ENCODE measurements at places on chromosomes 1 and 21.

- DNase-seq = no peak
These were observed 505 bp downstream of the ENTREP3 start for GRCh38 chr1:155254714-155255242.

DNA sequence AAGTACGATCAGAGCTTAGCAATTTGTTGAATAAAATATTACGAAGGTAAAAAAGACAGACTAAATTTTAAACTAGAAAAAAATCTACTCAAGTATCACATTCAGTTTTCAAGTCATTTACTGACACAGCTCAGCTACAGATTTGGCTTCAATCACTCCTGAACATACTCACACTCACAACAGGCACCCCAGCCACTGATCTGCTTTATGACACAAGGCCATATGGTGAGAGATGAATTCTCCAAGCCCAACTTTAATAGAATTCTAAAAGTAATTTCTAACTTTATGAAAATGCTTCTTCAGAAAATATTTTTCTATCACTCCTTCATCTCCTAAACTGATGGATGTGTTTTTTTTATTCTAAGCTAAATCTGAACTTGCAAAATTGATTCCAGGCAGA, 337.1 kb downstream of the HHIPL2 start:
- DNase-seq = no peak

- DNase-seq = no peak
These were observed 865 bp downstream of the ADPRS start for GRCh38 chr1:36089393-36090121.

DNA sequence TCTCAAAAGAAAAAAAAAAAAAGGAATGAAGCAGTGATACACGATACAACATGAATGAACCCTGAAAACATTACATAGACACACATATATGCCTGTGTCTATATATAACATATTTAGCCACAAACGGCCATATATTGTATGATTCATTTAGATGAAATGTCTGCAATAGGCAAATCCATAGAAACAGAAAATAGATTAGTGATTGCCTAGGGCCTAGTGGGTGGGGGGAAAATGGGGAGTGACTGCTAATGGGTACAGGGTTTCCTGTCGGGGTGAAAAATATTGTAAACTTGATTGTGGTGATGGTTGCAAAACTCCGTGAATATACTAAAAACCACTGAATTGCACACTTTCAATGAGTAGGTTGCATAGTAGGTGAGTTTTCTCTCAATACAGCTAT, 6.0 kb upstream of the H6PD start:
- DNase-seq = no peak

GRCh38 chr1:195617106-195617505, 991.1 kb downstream of the KCNT2 start:
- DNase-seq = no peak

DNA sequence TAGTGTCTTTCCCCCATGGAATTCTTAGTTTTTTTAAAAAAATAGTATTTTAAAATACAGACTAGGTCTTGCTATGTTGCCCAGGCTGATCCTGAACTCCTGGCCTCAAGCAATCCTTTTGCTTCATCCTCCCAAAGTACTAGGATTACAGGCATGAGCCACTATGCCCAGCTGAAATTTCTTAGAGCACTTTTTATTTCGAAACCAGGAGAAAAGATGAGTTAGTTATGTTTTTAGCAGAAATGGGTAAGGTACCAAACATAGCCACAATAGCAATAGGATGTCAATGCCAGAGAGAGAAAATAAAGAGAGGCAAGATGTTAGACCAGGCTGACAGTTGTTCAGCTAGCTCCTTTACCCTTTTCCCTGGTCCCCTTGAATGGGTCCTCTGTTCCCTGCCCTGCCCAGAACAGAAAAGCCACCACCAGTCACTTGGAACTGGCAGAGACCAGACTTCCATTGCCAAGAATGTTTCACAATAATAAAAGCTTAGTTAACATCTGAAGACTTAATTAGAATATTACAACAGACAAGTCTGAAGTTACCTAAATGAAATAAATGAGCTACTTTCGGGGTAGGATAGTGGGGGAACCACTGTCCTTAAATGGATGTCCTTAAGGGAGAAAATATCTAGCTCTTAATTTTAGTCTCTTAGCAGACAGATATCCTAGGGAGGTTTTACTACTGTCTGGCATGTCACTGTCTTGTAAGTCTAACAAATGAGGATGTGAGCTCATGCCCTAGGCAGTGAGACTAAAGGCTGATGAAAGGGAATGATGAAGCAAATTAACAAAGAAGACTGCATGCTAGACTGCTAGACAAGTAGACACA, 54.3 kb downstream of the ABL2 start:
- no peak for DNase-seq

- DNase-seq = no peak
These were observed 38.2 kb downstream of the KCNJ6 start for GRCh38 chr21:37877888-37878684.

Data from HTR-8/SVneo (cell line).